ENCODE measurements at places on chromosomes 2 and 18.

DNA sequence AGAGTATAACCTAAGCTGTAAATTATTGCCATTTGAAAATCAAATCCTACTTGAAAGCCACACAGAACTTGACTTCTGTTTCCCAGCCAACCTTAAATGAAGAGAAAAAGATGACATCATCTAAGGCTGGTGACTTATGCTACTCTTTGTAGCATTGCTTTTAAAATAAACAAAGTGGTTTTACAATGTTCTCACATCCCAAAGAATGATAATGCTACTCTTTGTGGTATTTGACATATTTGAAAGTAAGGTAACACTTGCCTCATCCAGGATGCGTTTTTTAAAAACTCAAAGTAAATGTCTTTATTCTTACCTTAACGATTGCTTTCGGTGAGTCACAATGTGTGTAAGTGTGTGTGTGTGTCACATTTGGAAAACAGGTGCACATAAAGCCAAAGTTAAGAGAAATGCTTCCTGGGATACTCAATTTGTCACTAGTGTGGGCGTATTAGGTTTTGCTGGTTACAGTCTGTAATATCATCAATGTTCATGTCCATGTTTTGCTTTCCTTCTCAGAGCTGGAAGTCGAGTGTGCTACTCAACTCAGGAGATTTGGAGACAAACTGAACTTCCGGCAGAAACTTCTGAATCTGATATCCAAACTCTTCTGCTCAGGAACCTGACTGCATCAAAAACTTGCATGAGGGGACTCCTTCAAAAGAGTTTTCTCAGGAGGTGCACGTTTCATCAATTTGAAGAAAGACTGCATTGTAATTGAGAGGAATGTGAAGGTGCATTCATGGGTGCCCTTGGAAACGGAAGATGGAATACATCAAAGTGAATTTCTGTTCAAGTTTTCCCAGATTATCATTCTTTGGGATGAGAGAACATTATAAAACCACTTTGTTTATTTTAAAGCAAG is 2.6 kb downstream of the PMAIP1 start:
- DNase-seq = no peak

DNA sequence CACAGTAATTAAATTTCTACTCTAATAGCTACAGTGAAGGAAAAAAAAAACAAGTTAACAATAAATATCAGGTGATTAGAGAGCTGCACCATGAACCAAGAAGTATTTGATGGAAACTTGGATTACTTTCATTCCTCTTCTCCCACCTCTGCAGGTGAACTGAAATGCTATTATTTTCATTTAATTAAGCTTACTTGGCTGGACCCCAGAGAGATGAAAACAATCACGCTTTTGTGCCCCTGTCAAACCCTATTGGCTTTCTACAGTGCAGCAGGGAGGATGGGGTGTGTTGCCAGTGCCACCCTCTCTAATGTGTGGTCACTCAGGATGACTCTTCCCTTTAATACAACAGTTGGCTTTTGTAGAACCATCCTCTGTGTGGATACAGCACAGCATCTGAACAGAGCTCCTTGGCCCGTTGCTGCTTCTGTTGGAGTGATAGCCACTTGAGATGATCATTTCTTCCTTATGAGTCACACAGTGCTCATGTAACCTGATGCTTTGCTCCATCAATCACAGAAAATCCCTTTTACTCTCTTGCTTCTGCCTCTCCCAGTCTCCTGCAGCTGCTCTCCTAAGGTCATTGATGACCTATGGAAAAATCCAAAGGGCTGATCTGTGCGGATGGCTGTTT is 5.5 kb upstream of the ARL4C start:
- peak; percentile 55 for DNase-seq

DNA sequence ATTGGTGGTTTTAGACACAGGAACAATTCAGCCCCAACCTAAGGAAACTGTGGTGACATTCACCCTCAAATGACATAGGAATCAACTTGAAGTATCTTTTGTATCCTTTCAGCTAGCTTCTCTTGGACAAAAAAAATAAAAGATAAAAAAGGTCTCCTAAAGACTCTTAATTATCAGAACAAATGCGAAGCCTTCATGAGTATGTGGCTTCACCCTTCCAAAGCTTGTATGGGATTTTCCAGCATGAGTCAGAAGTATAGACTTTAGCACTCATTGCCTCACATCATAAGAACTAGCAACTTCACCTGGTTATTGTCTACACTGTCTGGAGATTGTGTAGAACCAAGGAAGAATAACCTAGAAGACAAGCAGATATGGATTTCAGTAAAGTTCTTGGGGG is 135.4 kb downstream of the LAMA3 start:
- DNase-seq = no peak

DNA sequence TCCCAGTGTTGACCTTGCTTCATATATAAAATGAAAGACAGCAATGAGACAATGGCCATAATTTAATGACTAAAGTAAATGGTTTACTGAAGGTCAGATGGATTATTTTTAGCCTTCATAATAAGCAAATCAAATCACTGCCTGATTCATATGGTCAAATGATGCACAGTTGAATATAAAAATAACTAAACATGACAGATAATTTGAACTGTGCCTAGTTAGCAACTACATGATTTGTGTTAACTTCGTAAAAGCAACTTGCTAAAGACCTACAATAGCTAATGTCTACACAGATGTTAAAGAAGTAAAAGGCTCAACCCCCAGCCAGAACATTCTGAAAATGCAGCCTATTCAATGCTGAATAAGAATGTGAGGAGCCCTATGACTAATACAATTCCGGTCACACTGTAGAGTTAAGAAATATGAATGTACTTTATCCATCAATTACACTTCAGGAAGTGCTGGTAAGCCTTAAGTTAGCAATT is 590.8 kb upstream of the CDH2 start:
- no peak for DNase-seq

- no peak for DNase-seq
Measured at GRCh38 chr2:140797718-140798117, 1333.1 kb downstream of the LRP1B start.

GRCh38 chr2:3465844-3466481 is 53.4 kb downstream of the ADI1 start:
- no peak for DNase-seq
